EH (cell line): ENCODE measurements at places on chromosomes 6 and 20.
A peak's percentile ranks its signal among the peaks of the same experiment; 100 is the strongest.

DNA sequence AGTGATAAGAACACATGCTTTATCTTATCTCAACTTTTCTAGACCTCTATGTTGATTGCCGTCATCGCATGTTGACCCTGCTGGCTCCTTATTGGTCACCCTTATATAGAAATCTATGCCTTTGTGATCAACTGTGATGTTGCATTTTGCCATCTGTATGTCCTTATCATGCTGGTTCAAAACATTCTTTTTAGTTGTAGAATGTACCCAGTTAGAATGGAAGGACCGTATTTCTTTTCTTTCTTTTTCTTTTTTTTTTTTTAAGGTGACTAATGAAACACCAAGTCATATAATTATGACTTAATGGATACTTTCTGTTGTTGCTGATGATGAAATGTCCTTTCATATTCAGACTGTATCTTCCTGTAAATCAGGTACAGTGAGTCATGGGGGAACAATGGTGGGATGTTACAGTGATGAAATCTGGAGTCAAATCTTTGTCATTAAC lies 145.9 kb upstream of the CITED2 start:
- DNase-seq: peak; percentile 31

GRCh38 chr6:119350952-119351372 lies 1.4 kb upstream of the MAN1A1 start:
- peak; percentile 30 for DNase-seq

GRCh38 chr6:139519571-139520031 lies 145.2 kb upstream of the CITED2 start:
- DNase-seq: peak; percentile 90

DNA sequence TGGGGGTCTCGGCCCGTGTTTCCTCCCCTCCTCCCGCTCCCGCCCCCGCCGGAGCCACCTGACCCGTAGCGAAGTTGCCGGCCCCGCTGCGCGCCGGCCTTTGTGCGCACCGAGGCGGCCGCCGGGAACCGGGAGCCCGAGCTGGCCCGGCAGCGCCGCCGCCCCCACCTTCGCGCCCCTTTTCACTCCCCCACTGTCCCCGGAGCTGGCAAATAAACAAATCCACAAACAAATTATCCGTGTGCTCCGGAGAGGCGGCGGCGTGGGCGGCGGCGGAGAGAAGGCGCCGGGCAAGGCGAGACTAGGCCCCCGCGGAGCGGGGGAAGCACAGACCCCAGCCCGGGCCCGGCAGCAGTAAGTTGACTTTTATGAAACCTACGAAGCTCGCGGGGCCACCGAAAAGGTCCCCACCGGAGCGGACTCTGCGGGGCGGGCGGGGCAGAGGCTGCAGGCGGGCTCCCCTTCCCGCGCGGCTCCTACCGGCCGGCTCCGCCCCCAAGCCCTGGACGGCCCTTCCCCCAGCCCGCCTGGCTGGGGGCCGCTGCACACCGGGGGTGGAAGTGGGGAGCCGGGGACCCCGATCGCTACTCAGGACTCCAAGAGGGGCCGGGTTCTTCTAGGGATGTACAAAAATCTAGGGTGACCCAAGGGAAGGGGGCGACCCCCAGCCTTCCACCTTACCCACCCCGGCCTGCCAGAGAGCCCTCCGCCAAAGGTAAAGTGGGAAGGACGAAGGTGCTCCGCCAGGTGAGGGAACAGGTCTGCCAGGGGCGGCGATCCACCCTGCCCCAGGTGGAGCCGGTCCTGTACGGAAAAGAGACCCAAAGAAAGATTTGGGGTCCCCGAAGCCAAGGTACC lies 40.7 kb downstream of the YTHDF1 start:
- DNase-seq: no peak

DNA sequence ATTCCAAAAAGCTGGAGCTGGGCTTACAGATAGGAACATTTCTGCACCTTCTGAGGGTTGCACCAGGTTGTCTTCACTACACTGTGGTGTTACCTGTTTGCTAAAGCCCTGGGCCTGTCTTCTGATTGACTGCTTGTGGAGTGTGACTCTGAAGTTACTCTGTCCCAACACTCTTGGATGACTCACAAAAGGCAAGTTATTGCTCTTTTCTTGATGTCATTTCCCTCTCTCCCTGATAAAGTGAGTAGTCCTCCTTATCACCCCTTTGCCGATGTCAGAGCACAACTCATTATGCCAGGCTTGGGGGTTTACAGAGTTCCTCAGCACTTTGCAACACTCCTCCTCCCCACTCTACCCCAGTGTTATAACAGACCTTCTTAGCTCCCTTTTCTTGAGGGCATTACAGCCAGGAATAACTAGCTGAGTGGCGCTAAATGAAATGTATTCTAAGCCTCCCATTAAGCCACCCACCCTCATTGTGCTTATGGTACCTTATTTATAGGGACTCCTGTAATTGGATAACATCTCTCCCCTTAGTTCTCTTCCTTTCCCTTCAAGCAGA lies 36.1 kb upstream of the NKX2-4 start:
- DNase-seq: peak; percentile 65

DNA sequence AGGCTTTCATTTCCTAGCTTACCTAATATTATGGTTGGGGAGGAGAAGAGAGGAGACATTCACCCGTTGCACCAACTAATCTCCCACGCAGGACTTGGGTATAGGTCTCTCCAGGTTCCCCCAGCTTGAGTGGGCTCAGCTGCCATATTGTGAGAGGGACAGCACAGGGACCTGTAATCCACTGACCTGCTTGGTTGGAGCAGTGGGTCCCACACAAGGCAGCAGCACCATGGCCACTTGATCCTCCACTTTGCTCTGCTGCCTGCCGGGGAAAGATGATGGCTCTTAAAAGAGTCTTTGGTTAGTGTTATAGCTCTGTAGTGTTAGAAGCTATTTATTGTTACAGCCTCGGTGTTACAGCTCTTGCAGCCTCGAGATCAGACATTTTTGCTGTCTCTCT lies 22.5 kb upstream of the ECHDC1 start:
- DNase-seq: no peak
